ENCODE measurements at places on chromosomes 13 and 19.

DNA sequence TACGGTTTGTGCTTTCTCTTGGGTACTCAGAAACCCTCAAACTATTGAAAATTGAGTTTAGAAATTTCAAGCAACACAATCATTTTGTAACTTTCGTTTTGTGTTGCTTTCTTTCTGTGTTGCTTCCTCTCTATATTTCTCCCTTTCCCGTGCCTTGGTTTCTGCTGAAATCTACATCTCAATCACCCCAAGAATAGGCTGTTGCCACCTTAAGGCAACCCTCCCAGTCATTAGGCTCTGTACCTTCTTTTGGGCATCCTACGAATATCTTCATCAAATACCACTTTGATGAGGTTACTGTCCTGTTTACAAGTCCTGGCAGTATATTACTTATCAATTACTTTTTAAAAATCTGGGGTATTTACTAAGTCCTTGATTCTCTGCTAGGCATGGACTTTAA, 621.6 kb downstream of the GPC6 start:
- no peak for DNase-seq

DNA sequence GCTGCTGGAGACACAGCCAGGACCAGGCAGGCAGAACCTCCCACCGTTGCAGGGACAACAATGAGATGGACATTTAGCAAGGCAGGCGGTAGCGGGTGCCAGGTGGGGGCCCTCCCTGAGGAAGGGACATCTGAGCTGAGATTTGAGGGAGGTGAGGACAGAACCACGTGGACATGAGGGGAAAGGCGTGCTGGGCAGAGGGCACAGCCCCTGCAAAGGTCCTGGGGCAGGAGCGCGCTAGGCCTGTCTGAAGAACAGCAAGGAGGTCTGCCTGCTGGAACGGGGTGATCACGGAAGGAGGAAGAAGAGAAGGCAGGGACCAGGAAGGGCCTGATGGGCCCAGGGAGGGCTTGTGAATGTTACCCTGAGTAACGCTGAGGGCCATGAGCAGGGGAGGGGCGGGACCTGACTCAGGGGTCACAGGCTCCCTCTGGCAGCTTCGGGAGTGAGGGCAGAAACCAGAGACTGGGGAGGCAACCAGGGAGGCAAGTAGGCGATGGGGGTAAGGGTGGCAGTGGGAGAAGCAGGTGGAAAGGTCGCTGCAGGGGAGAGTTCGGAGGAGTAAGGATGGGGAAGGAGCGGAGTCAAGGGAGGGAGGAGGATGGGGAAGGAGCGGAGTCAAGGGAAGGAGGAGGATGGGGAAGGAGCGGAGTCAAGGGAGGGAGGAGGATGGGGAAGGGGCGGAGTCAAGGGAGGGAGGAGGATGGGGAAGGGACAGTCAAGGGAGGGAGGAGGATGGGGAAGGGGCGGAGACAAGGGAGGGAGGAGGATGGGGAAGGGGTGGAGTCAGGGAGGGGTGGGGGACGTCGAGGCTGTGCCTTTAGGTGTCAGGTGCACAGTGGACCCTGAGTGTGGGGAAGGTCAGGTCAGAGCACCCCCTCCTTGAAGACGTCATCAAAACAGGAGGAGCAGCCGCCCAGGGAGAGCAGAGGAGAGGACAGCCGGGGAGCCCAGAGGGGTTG, 15.7 kb upstream of the B3GNT3 start:
- DNase-seq: peak; percentile 53

- peak; percentile 69 for DNase-seq
Measured at GRCh38 chr19:4636151-4636717, 3.1 kb upstream of the TNFAIP8L1 start.

- no peak for DNase-seq
Measured at GRCh38 chr19:40503320-40503695, 36.5 kb downstream of the SPTBN4 start.

DNA sequence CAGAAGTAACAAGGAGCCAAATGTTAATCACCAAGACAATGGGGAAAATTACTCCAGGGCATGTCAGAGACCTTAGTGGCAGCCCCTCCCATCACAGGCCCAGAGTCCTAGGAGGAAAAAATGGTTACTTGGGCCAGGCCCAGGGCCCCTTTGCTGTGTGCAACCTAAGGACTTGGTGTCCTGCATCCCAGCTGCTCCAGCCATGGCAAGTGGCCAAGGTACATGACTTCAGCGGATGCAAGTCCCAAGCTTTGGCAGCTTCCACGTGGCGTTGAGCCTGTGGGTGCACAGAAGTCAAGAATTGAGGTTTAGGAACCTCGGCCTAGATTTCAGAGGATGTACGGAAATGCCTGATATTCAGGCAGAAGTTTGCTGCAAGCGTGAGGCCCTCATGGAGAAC, 46.7 kb downstream of the OR10H4 start:
- no peak for DNase-seq

- no peak for DNase-seq
Measured at GRCh38 chr13:113468029-113468428, 14.7 kb upstream of the ADPRHL1 start.

DNA sequence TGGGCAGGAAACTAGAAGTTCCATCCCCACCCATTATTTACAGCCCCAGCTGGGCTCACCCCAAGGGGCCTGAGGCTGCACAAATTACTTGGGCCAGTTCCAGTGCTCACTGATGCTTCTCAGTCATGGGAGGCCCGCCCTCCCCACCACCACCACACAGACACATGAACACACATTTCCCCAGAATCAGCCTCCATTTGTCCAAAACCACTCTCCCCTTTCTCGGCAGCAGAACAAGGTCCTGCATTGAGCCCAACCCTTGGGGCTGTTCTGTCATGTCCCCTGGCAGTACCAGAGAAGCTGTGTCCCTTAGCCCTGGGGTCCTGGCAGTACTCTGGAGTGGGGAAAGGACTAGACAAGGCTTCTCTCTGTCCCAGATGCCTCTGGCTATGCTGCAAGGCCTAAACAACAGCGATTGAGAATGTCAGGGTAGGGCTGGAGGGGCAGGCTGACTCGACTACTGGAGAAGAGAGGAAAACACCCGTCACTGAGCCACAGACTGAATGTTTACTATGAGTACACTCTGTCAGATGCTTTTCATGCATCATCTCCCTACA, 21.8 kb downstream of the SAMD4B start:
- peak; percentile 11 for DNase-seq

DNA sequence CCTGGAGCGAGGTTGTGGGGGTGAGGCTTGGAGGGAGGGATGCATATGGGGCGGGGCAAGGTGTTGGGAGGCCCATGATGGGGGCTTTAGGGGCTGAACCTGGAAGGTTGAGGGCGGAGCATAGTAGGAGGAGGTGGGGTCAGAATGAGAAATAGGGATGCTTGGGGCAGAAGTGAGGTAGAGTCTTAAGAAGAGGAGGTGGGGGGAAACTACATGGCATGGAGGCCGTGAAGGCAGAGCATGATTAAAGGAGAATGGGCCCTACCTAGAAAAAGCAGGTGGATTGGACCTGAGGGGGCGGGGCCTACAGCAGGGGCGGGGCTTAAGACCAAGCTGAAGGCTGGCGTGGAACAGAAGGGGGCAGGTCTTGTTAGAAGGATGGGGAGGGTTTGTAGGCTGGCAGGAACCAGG, 799 bp downstream of the NR1H2 start:
- peak; percentile 69 for DNase-seq

DNA sequence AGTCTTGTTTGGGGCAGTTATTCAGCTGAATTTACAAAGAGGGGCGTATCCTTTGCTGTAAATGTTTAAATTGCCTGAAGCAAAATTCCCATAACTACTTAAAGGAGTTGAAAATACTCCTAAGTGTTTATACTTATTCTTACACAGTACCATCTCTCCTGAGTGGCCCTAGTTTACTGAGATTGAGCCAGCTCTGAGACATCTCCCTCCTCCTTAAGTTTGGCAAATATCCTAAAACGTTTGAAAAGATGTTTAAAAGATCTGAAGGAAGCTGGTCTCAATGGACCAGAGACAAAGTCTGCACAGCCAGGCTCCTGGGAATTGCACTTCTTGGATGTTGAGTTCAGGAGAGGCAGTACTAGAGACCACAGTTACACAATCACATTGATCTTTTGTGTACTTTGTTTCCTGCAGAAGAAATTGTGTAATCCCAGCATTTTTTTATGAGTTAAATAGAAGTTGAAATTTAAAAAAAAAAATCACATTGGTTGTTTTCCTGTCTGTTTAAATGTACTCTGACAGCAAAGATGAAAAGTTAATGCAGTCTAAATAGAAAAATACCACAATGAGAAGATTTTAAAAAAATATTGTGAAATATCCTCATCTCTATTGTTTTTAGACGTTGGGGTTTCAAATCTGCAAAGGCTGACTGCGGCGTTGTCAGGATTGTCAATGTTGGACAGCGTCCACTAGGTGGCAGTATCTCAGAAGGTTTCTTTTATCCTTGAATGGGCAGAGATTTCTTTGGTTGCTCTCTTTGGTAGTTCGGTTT, 20.7 kb downstream of the TNFSF11 start:
- DNase-seq: peak; percentile 26

GRCh38 chr19:17266975-17267788, at the start of gene BABAM1:
Gene BABAM1, plus strand, starts transcription at chr19:17267443. Its CDS starts 1,364 bp downstream, at chr19:17268807.
- DNase-seq: peak; percentile 98

- DNase-seq: no peak
Measured at GRCh38 chr13:113023694-113024430, 54.8 kb downstream of the MCF2L start.

DNA sequence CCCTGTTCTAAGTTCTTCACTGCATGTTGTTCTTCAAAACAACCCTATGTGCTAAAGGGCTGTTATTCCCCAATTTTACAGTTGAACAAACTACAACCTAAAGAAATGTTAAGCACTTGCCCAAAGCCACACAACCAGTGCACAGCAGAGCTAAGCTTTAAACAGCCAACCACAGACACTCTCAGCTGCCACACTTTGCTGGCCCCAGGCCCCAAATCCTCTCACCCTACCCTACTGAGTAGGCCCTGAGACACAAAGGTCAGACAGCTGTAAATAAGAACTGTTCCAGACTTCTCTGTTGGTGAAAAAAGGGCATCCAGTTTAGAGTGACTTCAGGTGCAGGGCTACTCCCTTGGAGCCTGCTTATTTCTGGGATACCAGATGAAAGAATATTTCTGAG, 30.0 kb downstream of the GRIK5 start:
- no peak for DNase-seq

DNA sequence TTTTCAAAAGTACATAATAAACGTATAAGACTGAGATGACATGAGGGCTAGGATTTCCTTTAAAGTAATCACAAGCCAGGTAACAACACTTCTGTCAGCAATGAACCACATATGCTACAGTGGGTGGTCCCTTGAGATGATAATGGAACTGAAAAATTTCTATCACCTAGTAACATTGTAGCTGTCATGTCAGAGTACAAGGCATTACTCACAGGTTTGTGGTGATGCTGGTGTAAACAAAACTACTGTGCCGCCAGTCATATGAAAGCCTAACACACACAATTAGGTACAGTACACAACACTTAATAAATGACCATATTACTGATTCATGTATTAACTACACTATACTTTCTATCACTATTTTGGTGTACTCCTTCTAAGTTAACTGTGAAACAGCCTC, 36.8 kb downstream of the MIPEP start:
- DNase-seq: no peak

DNA sequence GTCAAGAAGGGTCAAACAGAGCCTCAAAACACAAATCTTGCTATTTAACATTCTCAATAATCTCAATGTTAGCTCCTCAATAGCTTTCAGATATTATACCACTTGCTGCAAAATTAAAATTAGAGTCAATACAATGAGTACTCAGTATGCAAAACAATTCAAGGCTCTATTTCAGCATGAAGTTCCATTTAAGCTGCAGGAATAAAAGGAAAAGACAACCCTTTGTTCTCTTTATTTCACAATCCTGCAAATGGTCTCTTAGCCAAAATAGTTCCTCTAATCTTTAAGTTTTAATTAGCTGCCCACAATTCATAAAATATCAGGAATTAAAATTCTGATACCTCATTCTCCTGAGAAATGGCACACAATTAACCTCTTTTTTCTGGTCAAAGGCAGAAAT, 40.5 kb upstream of the DCT start:
- DNase-seq: no peak

GRCh38 chr13:113153810-113154748, 4.4 kb upstream of the PROZ start:
- peak; percentile 67 for DNase-seq

DNA sequence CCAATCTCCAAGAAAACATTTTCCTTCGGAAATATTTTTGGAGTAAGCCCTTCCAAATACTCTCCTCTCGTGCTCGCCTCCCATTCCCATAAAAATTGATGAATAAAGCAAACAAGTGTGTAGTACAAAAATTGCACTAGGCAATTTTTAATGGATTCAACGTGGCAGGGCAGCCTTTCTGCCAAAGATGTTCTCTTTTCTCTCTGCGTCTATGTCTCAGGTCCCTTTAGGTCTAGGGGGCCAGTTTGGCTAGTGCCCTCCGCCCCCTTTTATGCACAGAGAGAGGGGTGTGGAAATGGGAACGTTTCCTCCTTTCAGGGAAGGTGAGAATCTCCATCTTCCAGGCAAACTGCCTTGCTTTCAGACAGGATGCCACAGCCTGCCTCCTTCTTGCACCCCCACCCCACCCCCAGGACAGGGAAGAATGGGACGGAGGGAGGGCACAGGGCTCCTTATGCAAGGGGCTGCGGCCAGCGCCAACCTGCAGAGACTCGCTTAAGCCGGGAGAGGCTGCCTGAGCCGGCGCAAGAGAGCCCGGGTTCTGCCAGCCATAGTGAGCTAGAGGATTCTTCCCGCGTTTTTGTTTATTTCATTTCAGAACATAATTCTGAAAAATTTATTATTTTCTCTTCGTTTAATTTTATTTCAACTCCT, 2.7 kb upstream of the ZIC2 start:
- DNase-seq: no peak

DNA sequence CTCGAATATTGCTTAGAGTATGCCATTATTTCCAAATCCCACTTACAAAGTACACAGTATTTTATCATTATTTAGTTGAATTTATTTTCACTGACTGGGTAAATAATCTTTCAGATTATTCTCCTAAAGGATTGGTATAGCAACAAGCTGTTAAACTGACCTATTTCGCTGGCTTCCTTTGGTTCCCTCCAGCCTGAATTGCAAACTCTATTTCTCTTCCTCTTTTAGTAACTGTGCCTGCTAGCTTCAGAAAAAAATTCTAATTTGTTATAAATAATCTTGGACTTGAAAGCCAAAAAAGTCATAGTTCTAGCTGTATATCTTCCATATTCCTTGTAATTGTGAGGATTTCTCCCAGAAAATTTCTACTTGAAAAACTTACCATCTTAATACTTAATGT, 15.0 kb upstream of the CCNA1 start:
- DNase-seq: no peak

GRCh38 chr19:46069806-46070341, 29.1 kb upstream of the IGFL4 start:
- no peak for DNase-seq

GRCh38 chr13:110910013-110910890, 4.6 kb downstream of the ANKRD10 start:
- no peak for DNase-seq

Measured in CD4-positive, alpha-beta T cell treated with Interferon gamma for 1 hour (primary cell).